ENCODE measurements at places on chromosomes 2 and 18.

DNA sequence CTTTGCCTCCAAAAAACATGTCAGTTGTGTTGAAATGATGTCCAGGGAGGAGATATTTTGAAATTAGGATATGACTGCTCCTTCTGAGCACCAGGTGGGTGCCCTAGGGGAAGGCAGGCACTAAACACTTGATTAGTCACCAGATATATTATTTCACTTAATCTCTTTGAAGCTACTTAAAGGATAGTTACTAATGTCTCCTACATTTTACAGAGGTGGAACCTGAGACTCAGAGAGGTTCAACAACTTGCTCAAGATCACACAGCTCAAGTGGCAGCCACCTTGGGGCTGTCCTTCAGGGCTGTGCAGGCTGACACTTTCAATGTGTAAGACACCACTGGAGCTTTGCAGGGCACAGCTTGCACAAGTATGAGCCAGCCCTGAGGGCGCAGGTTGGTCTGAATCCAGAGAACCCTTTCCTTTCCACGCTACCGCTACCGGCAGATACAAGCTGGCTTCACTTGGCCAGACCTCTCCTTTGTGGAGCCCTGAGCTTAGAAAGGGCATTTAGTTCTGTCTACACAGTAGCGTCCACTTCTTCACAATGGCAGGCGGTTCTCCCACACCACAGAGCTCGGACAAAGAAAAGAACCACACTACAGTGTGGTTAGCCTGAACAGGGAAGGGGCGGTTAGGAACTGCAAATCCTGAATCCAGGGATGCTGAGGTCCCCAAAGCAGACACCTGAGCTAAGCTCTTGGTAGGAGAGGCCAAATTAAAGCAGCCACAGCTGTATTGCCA lies 16.4 kb downstream of the ALPK2 start:
- DNase-seq, result no peak

- no peak for DNase-seq
Measured at GRCh38 chr18:57793302-57793986, 9.7 kb downstream of the ATP8B1 start.

GRCh38 chr2:3126911-3127621 lies 250.6 kb downstream of the EIPR1 start:
- peak; percentile 4 for DNase-seq

GRCh38 chr2:69241664-69242514 lies 145.1 kb downstream of the GFPT1 start:
- no peak for DNase-seq

- DNase-seq, result no peak
Measured at GRCh38 chr2:205383601-205384000, 298.7 kb upstream of the NRP2 start.

GRCh38 chr2:138960191-138960590 lies 180.0 kb upstream of the NXPH2 start:
- DNase-seq, result no peak

DNA sequence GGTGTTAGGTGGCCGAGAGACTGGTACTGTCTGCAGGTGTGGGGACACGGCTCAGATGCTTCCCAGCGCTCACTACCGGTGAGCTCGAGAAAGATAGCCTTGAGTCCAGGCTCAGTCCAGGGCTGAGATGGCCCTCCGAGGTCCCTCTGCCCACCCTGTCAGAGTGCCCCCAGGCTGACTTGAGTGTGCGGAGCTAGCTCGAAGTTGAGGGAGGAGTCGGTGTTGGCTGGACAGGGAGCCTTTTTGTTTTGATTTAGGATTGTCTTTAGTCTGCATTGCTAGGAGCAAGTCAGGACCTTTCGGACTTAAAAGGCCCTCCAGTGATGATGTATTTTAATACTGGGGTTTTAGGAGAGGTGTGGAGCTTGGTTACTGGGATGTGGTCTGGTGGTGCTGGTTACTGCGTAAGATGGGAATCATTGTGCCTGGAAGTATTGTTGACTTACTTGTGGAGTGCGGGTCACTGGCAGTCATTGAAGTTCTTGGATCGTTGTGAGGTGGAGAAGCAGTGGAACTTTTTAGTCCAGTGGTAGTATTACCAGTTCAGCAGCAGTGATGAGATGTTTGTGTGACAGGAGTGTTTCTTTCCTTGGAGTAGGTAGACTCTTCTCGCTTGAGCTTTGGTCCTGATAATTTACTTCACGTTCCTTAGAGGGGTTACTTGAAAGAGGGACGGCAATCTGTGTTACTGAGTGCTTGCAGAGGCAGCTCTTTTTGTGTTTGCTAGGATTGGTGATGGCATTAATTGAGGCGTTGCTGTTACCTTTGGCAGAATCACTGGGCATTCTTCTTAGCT lies 633 bp downstream of the KIAA1328 start:
- DNase-seq, result no peak

DNA sequence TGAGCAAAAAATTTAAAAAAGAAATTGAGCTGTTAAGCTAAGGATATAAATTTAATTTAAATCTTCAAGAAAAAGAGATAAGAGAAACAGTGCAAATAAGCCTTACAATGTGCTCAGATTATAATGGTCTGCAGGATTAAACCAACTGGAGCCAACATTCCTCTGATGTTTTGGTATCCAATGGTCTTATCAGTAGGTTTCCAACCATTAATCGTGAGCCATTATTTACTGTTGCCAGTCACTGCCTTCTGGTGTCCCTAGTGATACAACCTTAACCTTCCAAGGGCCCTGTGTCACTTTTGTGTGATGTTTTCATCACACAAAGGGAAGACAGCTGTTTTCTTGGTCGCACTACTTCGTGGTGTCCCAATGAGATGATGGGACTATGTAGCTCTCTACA lies 134.5 kb upstream of the CTAGE1 start:
- no peak for DNase-seq

- no peak for DNase-seq
Measured at GRCh38 chr2:157440404-157441071, 3.4 kb downstream of the CYTIP start.

- no peak for DNase-seq
Measured at GRCh38 chr2:21467910-21468309, 344.1 kb downstream of the TDRD15 start.

GRCh38 chr2:149926149-149926548 lies 338.6 kb upstream of the MMADHC start:
- DNase-seq, result no peak

DNA sequence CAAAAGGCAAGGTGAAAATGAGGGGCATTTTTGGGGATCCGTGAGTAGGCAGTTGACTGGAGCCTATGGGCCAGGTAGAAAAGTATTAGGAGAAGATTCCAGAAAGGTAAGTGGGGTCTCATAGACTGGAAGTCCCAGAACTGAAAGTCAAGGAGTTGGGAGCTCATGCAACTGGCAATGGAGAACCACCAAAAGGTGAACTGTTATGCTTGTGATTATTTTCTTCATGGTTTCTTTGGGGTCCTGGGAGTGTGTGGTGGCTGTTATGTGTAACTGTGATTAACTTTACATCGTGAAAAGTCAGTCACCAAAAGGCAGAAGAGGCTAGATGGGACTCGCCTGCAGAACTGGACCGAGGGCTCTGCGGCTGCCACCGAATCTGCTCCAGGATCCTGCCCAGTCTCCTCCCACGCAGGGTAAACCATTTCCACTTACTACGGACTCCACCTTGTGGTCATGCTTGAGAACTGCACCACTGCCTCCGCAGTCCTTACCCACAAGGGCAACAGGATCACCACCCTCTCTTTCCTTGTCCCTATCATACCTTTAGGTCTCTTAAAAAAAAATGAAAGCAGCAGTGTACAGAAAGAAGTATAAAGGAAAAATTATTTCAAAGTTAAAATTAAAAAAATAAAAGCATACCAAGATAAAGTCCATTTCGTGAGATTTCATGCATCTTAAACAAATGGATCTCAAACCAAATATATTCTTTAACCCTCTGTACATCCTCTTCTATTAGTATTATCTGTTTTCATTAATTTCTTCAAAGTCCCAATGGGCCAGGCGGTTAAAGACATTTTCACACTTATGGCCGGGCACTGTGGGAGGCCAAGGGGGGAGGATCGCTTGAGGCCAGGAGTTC lies 15.6 kb upstream of the CEP68 start:
- DNase-seq, result peak; percentile 80

GRCh38 chr2:203476881-203477280 lies 58.2 kb downstream of the RAPH1 start:
- DNase-seq, result no peak

GRCh38 chr2:40962026-40962425 lies 510.1 kb upstream of the SLC8A1 start:
- DNase-seq, result no peak

GRCh38 chr2:1848599-1848995 lies 104.3 kb upstream of the PXDN start:
- no peak for DNase-seq

DNA sequence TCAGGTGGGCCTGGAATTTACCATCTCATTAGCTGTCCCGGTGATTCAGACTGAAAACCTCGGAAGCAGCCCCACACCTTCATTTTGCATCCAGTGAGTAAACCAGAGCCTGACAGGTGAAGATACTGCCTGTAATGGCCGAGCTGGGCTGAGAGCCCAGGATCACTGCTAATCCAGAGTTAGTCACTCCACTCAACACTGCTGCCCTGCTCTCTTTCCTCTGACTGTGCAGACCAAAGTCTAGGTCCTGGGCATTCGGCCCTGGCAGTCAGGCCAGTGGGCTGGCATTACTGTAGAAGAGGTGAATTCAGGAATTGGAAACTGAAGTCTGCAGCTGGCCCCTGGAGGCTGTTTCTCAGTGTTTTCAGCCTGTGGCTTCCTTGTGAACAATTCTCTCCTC lies 44.3 kb downstream of the TMEM17 start:
- no peak for DNase-seq

DNA sequence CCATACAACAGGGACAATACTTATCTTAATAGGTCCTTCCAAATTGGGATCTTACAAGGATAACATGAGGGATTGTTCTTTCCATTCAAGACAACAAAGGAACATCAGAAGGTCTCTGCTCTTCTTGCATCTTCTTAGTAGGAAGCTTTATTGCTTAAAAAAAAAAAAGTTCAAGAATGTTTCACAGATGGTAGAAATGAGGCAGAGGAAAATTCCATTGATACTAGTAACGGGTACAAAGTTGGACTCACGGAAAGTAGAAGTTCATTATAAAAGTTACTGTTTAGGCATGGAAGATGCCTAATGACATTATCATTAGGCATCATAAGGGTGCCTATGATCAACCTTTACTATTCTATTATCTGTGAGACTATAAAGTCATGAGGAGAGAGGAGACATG lies 136.2 kb downstream of the LAMA3 start:
- DNase-seq, result no peak

DNA sequence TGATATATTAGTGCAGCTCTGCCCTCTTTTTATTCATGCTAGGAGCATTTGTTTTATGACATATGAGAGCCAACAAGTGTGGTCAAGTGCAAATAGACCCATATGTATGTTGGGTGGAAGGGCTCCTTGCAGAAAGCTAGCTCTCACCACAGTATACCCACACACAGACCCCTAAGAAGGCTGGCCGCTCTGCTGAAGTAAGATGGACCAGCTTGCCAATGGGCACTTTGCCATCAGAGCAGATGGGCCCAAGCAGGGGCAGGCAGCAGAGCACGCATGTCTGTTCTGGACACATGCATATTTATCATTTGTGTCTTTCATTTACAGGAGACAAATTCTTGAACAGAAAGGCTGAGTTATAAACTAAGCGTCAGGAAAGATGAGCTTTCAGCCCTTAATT lies 187.5 kb upstream of the DTNA start:
- no peak for DNase-seq

DNA sequence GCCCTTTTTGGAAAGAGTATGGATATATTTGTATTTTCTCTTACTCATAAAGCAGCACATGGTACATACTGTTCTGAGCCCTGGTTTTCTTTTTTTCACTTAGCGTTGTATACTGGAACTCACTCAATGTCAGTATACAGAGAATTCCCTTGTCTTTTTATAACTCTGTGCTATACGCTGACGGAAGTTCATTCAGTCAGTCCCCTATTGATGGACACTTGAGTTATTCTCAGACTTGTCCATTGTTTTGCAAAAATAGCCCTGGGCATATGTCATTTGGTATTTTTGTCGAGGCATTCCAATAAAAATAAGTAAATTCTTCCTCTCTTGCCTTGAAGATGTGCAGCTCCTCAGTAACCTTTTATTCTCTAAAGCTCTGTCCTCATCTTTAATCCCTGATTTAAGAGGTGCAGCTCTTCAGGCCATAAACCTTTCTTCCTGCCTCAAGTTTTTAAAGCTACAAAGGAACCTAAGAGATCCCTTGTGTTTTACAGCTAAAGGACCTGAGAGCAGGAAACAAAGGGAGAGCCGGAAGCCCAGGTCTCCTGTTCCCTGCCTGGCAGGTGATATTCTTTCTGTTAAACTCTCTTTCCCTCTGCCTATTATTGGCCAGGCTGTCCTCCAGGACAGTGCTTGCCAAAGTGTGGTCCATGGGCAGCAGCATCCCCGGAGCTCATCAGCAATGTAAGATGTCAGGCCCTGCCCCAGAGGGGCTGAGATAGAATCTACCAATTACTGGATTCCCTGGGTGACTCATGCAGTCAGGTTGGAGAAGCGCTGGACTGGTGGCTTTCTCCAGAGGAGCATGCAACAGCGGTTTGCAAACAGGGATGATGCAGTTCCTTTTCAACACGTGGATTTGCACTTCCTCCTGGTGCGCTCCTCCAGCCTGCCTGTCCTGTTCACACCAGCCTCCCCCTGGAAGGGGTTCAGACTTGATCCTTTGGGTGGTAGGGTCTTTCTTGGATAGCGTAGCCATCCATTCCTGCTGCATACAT lies 158.0 kb downstream of the NEDD4L start:
- no peak for DNase-seq

DNA sequence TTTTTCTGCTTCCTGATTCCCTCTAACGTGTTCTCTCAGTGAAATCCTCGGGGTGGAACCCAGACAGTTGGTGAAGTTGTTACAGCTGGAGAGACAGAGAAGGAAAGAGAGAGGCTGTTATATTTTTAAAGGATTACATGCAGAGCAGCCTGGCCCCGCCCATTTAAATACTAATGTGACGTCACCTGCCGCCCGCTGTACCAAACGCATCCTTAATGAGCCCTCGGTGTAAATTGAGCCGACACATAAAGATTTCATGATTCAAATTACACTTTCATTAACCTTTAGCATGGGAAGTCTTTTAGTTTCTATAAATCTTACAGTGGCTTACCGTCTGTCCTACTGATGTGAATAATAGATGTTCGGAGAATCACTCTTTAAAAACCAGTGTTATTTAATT lies 164.0 kb upstream of the SIX3 start:
- no peak for DNase-seq

DNA sequence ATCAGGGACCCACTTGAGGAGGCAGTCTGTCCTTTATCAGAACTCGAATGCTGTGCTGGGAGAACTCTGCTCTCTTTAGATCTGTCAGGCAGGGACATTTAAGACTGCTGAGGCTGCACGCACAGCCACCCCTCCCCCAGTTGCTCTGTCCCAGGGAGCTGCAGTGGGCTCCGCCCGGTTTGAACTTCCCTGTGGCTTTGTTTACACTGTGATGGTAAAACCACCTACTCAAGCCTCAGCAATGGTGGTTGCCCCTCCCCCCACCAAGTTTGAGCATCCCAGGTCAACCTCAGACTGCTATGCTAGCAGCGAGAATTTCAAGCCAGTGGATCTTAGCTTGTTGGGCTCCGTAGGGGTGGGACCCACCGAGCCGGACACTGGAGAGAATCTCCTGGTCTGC lies 11.8 kb upstream of the LHCGR start:
- DNase-seq, result no peak

- DNase-seq, result no peak
Measured at GRCh38 chr2:180063494-180064092, 56.5 kb upstream of the CWC22 start.

Data from CD4-positive, alpha-beta T cell treated with Interleukin-21 for 1 hour (primary cell).